ENCODE measurements at places on chromosomes 7 and 10.

GRCh38 chr10:96495544-96495943 lies 18.2 kb downstream of the TLL2 start:
- ATAC-seq, result no peak

DNA sequence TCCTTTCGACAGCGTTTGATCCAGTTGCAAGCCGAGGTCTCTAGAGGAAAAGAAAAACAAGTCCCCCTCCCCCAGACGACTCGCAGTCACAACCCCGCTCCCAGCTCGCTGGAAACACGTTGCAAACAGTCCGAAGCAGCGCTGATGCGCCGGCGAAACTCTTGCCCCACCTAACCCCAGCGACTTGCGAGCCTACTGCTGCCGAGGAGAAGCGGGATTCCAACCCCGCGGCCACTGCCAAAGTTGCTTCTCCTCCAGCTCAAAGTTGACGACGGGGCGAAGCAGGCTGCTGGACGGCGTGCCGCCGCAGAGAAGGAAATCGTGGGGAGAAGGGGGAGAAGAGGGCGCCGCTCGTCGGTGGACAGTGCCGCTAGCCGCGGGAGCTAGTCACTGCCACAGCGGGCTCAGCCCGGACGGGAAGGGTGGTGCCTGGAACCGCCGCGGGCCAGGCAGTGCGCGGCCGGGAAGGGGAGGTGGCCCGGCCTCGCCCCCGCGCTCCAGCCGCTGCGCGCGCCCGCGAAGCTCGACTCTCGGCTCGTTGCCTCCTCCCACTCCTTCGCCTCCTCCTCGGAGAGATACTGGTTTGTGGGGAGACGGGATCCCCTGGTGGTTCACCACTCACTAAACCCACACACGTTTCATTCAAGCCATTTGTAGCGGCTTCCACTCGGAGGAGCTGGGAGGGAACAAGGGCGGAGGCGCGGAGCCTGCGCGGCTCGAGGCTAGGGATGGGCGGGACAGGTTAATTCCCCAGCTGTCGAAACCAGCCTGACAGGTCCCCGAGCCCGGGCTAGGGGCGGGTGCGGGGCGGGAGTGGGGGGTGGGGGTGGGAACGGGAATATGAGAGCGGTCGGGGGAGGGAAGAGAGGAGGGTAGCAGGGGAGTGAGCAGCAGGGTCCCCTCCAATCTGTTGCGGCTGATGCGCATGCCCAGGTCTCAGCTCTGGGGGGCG lies at the start of gene GPR37:
TSS of gene GPR37 (minus strand) at position 392 of the 952 bp plus-strand sequence. CDS start 816 bp downstream, outside the sequence.
- peak; percentile 93 for ATAC-seq

GRCh38 chr7:130293521-130293920 lies 560 bp downstream of the CPA4 start:
- peak; percentile 1 for ATAC-seq

GRCh38 chr7:2109936-2110609 lies 122.7 kb downstream of the MAD1L1 start:
- peak; percentile 75 for ATAC-seq
